ENCODE measurements at places on chromosomes 7 and 10.

- no peak for DNase-seq
Measured at GRCh38 chr10:18473424-18474117, 177.8 kb downstream of the NSUN6 start.

- DNase-seq, result no peak
Measured at GRCh38 chr10:48900371-48900801, 39.3 kb downstream of the LRRC18 start.

GRCh38 chr7:87058744-87059524, 520 bp downstream of the ELAPOR2 start:
- peak; percentile 21 for DNase-seq

DNA sequence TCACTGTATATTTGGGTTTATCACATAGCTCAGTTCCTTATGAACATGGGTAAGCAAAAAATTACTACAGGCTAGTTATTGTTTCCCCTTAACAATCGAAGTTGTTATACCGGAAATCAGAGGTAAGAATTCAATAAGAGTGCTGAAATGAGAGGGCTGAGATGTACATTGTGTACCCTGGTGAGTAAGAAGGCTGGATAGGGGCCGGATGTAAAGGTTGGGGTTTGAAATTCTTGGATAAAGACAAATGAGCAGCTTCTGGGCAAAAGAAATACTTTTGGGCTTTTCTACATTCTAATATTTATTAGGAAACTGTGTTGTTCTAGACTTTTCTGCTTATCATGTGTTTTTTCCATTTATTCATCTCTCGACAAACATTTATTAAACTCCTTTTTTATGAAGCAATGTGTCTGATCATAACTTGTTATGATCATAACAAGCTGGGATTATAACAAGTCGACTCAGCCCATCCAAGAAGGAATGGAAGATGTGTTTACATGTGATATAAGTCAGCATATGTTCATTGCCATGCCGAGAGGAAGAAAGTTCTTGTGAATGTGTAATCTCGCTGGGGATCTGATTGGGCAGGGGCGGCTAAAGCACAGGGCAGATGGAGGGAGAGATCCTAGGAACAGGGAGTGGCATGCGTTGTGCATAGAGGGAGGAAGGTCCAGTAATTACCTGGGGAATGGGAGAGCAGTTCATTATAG, 155.3 kb downstream of the PLXDC2 start:
- no peak for DNase-seq

DNA sequence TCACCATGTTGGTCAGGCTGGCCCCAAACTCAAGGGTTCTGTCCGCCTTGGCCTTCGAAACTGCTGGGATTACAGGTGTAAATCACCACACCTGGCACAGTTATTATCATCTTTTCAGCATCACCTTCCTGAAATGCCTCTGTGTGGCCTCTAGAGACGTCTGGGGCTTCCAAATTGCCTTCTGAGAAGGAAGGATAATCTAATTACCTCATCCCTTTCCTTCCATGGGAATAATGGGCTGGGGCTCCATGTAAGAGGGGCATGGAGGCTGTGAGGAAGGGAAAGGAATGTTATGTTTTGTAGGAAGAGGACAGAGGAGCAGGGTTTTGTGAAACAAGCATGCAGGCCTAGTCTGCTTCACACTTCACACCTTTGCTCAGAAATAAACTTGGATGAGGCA, 22.2 kb upstream of the PODXL start:
- no peak for DNase-seq

DNA sequence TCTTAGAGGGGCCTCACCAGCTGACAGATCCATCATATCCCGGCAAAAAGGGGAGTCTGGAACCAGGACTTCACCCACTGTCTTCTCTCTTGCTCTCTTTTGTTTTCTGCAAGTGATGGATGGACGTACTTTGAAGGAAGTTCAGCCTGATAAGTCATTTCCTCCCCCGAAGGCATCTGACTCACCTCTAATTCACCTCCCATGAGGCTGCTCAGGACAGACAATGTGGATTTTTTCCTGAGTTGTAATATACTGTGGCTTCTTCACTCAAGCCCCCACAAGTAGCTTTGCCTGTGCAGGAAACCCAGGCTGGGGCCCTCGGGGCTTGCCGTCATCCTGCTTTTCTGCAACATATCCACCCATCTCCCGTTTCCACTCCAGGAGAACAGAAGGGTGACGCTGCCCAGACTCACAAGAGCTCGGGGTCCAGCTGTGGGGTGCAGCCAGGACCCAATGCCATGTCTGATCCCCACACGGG, 70.4 kb downstream of the ASB13 start:
- DNase-seq, result no peak

DNA sequence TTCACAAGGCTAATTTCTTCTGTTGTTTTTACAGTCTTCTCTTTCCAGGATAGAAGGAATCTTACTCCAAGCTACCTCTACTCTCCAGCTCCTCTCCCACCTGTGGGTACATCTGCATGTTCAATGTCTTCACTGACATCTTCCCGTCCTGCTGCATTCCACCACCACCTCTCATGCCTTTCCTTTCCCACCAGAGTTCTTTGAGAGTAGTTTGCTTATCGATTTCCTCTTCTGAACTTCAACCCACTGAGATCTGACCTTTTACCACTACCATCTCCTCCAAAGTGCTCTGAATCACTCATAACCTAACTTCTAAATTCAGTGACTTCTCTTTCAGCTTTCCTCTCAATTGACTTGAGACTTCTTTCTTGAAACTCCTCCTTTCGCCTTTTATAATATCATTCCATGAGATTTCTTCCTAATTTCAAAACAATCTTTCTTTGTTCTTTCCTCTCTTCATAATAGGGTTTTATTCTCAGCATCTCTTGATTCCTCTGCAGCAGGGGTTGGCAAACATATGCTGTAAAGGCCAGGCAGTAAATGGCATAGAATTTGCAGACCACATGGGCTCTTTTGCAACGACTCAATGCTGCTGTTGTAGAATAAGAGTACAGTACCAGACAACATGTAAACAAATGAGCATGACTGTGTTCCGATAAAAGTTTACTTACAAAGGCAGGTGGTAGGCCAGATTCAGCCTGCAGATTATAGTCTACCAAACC, 22.1 kb downstream of the ACSL5 start:
- DNase-seq, result no peak

DNA sequence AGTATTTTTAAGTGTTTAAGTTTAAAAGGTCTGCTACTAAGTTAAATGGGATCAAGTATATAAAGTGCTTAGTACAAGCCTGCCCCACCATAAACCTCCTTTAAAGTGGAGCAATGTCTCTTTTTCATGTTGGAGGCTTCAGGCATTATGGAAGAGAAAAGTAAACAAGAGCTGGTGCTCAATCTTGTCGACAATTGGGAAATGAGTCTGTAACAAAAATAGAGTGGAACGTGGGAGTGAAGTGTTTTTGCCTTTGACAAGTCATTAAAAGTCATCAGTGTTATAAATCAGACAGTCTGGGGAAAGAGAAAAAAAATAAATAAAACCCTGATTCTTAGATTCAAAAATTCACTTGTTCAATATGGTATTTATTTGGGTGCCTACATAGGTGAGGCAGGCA, 44.7 kb downstream of the DNAJC12 start:
- no peak for DNase-seq

GRCh38 chr7:85162721-85163120, 24.1 kb downstream of the SEMA3D start:
- no peak for DNase-seq

GRCh38 chr10:34814223-34814912, 728 bp downstream of the PARD3 start:
- DNase-seq, result peak; percentile 51

- DNase-seq, result no peak
Measured at GRCh38 chr10:31270954-31271353, 48.1 kb upstream of the ZEB1 start.

DNA sequence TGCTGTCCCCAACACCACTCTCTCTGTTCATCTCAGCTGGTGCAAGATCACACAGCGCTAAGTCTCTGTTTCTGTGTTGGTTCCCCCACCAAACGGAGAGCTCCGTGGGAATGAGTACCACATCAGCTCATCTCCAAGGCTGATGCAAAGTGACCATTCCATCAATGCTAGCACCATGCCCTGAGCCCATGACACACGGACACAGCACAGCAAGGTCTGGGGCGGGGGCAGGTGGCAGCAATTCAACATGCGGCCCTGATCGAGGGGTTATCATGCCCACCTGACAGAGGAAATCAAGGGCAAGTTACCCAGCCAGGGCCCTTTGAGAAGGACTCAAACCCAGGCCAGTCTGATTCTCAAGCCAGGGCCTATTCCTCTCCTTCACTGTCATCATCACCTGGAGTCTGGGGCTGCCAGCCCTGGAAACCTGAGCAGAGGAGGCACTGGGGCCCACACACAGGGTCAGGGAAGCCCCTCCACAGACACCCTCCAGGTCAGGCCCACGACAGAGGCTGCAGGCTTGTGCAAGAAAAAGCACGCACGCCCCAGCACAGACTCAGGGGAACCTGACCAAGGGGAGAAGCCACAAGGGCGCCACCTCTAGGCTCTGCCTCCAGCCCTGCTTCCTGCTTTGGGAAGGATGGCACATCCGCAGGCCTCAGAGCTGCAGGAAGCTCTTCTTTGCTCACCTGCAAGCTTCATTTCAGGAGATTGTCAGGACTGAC, 74.8 kb downstream of the GRID1 start:
- DNase-seq, result no peak

DNA sequence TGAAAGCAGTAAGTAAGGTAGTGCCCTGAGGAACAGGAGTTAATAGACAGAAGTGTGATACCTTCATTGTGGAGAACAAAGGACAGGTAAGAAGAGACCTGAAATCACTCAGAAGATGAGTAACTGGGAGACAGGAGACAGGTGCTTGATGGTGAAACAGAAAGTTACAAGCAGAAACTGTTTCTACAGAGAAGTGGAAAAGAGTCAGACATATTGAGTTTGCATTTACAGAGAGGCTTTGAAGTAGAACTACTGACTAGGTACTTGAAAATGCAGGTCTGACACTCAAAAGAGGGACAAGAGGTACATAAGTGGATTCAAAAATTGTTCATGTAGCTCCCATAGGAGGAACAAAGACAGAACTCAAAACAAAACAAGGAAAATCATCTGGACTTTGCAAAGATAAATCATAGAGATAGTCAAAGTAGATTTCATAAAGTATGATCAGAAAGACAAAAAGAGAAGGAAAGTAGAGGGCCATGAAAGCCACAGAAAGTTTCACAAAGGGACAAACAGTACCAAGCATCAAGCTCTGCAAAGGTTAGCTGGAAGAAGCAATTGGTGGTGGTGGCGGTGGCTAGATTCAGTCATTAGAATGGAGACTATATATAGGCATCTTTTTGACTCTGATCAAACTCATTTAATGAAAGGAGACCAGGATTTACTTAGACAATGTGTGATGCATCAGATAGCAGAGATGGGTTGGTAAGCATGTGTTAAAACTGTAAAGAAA, 198.4 kb downstream of the PCLO start:
- DNase-seq, result no peak

DNA sequence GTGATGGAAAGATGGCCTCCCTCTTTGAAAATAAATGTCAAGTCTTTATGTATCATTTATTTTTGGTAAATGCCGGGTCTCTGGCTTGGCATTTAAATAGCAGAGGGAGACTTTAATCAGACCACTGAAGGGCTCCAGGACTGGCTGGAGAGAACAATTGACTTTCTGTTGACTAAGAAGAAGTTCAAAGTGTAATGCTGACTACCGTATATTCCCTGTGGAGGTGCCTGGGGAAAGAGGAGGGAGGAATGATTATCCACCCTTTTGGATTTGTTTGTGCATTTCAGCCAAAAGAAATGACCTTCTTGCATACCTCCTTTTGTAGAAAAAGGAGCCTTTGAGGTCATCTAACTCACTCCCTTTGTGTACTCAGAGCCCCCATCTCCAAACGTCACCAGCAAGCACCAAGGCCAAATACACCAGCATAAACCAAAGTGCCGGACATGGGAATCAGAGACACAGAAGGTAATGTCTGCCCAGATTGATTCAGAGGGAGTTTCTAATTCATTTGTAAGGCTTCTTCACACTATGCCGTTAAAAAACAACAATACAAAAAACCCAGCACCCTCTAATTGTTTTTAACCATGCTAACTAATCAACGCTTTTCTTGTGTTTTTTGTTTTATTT, 75.2 kb downstream of the PRLHR start:
- DNase-seq, result no peak

- peak; percentile 27 for DNase-seq
Measured at GRCh38 chr10:114392112-114392835, 12.0 kb downstream of the AFAP1L2 start.

DNA sequence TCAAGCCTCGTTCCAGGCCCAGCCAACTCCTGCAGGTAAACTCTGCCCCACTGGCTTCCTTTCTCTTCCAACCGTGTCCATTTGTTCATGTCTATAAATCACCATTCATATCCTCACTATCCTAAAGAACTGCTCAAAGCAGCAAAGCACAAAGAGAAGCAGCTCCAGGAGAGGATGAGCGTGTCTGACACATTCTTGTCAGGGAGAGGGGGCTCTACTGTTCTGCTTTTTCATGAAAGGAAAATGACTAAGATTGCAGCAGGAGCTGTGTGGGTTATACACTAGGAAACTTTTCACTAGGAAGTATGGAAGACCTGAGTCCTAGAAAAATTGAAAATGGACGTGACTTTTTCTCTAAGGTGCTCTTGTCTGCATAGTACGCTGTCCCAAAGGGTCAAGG, 16.7 kb downstream of the AGFG2 start:
- DNase-seq, result no peak

DNA sequence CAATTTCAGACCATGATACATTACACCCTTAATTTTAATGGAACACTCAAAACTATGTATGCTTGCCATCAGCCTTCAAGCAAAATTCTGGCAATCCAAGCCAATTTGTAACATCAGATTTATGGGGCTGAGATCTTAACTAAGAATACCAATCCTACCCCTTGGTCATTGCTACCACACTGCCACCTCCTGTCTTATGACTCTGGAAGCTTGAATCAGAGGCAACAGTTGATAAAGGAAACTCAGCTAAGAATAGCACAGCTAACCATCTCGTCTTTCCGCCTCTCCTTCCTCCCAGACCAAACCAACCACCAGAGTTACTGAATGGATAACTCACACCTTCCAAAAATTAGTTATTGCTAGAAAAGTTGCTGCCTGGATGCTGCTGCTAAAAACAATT, 7.4 kb downstream of the IGF2BP3 start:
- DNase-seq, result no peak

DNA sequence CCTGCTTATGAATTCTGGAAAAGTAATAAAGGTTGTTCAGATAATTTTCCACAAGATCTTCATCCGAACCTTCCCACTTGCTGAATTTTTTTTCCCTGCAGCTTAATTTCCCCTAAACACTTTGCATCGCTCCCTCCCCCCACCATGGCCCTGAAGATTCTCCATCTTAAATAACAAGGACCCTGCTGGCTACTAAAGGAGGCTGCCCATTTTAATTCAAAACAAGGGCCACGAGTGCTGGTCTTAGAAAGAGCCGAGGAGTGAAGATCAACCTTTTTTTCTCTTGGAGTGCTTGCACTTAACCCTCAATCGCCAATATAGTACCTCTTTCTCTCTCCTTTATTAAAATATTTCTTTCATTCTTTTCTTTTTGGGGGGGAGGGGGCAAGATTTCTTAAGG, 9.2 kb upstream of the SP8 start:
- no peak for DNase-seq

DNA sequence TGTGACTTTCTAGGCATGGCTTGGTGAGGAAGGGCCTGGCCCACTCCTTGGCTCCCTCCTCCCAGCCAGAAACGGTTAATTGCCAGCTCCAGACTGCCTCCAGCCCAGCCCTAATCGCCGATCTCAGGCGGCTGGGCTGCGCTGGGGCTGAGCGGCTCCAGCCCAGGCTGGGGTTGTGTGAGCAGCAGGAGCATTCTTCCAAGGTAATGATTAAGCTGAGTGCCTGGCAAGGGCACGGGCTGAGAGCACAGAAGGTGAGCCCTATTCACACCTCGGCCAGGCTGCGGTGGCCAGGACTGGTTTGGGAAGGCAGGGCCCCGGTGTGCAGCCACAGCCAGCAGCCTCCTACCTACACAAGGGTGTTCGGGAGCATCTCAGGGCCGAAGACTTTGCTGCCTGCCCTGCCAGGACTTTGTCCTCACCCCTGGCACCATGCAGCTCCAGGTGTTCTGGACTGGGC, at the start of gene TMEM72:
Gene TMEM72, plus strand, starts transcription at position 257 of the 460 bp plus-strand sequence. Its CDS starts 176 bp downstream, at position 433.
- no peak for DNase-seq
